SK-N-SH (cell line): ENCODE measurements at places on chromosomes 3 and 15.

- DNase-seq: no peak
Observed at GRCh38 chr3:172089250-172089649, 49.9 kb downstream of the FNDC3B start.

DNA sequence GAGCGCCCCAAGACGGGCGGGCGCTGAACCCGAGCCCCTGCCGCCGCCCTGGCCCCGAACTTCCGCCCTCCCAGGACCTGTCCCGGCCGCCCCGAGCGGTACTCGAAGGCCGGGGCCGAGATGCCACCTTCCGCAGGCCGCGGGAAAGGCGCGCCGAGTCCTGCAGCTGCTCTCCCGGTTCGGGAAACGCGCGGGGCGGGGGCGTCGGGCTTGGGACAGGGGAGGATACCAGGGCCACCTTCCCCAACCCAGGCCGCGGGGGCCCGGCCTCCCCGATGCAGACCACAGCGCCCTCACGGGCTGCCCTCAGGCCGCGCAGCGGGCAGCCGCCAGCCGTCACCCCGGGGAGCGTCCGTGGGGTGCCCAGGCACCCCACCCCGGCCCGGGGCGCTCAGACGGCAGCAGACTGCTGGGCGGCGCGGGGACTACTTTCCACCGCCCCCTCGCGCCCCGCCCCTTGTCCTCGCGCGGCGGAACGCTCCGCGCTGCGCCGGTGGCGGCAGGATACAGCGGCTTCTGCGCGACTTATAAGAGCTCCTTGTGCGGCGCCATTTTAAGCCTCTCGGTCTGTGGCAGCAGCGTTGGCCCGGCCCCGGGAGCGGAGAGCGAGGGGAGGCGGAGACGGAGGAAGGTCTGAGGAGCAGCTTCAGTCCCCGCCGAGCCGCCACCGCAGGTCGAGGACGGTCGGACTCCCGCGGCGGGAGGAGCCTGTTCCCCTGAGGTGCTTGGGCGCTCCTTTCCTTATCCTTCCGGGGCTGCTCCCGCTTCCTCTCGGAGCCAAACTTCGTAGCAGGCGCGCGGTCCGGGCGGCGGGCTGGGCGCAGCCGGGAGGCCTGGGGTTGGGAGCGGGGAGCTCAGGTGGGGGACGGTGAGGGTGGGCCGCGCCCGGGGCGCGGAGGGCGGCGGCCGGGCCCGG is at the start of gene CTNNB1:
Gene CTNNB1 (plus strand): TSS at position 556 of the 916 bp plus-strand sequence. CDS start 24,564 bp downstream, outside the sequence.
- peak; percentile 90 for DNase-seq

DNA sequence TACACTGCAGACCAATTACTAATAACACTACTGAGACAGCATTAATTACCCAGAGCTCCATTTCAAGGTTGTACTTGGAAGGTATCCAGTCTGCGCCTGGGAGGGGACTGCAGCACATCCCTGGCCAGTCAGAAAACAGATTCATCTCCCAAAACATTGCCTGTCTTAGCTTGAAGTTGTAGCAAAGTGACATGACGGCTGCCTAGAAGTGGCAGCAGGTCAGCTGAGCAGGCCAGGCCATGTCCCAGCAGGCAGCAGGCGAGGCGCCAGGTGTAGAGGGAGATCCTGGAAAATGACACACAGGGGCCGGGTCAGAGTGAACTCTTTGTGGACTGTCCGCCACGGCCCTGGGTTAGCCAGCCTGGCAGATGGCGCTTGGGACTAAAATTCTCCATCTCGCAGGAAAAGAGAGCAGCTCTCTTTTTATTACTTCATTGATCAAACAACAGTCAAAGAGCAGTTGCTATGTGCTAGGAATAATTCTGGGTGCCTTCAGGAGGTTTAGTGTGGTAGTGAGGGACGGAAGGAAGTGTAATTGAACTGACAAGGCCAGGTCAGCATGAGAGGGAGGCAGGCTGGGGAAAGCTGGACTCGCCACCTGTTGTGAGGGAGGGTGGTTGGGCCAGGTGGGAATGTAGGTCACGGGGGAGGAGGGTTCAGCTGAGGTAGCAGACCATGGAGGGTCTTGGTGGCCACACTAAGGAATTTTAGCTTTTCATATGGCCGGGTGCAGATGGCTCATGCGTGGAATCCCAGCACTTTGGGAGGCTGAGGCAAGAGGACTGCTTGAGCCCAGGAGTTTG is 1.3 kb upstream of the MAP6D1 start:
- no peak for DNase-seq

DNA sequence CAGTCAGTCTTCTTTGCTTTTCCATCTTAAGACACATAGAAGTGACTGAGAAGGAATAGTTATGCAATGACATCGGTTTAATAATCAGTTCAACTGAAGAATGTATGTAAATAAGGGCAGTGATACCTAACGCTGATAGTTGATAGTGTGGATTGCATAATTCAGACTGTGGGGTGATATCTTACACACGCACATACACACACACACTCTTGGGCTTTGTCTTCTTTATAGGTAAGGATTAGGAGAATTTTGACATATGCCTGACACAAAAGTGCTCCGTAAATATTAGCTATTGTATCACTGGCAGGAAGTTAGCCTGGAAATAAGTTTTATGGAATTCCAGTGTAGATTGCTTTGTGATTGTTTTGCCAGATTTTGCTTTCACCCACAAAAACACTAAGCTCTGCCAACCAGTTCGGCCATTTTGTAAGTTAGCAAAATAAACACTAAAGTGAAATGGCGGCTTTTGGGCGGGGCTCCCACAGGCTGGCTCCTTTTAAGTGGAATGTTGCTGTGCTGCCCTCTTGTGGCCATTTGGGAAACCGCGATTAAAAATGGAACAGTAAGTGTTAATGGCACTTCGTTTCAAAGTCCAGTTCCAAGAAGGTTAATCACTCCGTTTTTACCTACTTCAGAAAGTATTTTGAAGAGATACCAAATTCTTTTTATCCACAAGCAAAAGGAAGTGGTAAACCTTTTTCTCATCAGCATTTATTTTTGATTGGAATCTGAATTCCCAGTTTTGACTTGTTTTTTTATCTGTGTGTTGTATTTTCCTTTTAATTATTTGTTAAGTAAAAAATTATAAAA is 17.7 kb downstream of the CHD2 start:
- DNase-seq: peak; percentile 76

DNA sequence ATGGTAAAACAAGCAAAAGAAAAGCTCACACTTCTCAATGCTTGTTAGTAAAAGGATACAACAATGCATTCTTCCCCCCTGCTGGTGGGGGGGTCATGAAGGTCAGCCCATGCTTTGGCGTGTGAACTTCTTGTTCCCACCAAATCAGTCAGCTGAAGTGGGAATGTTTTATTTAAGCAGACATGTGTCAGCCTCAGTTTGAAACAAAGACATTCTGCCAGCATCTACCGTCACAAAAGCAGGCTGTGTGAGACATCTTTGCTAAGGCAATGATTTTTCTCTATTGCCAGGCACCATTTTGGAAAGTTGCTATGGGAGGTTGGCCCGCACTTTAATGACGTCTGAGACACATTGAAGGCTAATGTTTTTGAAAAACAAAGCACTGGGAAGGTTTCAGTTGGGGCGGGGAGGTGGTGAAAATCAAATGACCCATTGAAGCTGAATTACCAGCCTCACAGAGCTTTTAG is 206.6 kb downstream of the TLE3 start:
- DNase-seq: no peak

DNA sequence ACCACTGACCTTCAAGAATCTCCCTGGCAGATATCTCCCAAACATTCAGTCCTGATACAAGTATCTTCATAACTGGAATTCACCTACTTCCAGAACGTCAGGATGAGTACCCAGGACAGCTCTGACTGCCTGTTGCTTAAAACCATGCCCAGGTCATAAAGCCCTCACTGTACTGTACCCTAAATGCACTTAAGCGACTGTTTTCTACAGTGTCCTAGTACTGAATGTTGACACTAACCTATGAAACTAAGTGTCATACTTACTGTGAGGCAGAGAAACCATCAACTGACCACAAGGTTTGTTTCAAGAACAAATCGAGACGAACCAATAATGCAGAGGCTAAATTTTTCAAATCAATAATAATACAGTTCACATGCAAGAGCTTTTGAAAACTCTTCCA is 178.7 kb upstream of the NSMCE3 start:
- no peak for DNase-seq

DNA sequence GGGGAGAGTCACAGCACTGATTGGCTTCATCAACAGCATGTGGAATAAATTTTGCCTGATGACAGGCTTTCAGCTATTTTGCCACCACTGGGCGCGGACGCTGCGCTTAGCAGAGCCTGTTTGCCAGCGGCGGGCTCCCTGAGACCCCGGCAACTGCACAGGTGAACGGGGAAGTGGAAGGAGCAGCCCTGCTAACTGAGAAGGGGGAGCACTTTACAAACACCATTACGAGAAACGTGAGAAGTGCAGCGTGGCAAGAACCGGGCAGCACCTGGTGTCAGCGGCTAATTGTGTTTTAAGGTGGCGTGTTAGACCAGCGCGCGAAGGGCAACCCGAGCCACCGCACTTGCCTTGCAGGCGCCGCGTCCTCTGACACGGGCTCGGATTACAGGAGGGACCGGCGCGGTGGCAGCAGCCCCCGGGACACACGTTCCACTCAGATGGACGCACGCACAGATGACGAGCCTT is 307.8 kb upstream of the ARRDC4 start:
- peak; percentile 1 for DNase-seq

DNA sequence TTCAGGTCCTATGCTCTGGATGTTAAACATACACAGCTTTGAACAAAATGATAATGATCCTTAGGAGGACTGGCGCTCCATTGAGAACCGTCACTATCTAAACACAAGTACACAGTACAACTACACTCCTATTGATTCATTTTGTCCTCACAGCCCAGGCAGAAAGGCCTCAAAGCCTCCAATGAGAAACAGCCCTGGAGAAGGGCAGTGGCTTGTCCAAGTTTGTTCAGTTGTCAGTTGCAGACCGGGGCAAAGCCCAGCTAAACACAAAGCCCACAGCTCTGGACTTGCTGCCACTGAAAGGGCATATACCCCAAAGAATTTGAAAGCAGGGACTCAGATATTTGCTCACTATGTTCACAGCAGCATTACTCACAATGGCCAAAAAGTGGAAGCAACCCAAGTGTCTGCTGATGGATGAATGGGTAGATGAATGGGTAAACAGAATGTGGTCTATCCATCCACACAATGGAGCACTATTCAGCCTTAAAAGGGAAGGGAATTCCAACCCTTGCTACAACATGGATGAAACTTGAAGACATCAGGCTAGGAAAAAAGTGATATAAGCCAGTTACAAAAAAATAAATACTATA is 34.7 kb downstream of the NUP210 start:
- DNase-seq: no peak

- DNase-seq: no peak
Observed at GRCh38 chr3:54988302-54988837, 60.5 kb upstream of the LRTM1 start.

- DNase-seq: no peak
Observed at GRCh38 chr15:48052946-48053345, 67.8 kb upstream of the SLC24A5 start.

DNA sequence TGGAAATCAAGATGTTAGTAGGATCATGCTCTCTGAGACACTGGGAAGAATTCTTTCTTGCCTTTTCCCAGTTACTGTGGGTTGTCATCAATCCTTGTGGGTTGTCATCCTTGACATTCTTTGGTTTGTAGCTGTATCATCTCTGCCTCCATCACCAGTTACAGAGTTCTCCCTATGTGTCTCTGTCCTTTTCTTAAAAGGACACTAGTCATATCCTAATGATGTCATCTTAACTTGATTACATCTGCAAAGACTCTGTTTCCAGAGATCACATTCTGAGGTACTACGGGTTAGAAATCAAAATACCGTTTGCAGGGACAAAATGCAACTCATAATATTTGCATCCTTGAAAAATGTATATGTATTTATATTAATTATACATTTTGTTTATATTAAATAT is 500.4 kb downstream of the ZBBX start:
- no peak for DNase-seq

DNA sequence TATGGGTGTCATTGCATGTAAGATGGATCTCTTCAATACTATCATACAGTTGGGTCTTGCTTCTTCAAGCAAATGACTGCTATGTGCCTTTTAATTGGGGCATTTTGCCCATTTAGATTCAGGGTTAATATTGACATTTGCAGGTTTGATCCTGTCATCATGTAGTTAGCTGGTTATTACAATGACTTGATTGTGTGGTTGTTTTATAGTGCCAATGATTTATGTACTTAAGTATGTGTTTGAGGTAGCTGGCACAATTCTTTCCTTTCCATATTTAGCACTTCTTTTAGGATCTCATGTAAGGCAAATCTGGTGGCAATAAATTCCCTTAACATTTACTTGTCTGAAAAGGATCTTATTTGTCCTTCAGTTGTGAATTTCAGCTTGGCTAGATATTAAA is 267.5 kb downstream of the VGLL3 start:
- no peak for DNase-seq

GRCh38 chr3:46936733-46937250 is 39.8 kb downstream of the CCDC12 start:
- no peak for DNase-seq

DNA sequence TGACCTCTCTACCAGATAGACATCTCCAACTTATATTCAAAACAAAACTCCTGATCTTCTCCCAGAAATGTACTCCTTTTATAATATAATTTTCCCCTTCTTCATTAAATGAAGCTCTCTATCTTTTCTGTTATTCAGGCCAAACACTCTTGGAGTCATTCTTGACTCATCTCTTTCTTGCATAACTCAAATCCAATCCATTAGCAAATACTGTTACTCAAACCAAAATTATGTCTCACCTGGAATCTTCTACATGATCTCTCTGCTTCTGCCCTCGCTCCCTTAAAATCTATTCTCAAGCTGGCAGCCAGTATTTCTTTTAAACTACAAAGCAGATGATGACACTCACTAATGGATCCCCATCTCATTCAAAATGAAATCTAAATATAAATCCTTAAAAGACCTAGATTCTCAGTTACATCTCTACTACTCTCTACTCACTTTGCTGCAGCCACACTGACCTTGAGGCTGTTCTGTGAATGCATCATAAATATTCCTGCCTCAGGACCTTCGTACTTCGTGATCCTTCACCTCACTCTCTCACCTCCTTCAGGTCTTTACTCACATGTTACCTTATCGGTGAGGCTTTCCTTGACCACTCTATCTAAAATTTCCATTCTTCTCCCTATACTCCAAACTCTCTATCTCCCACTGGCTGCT is 160.9 kb downstream of the TBC1D5 start:
- DNase-seq: no peak

- DNase-seq: no peak
Observed at GRCh38 chr3:99960941-99961340, 143.3 kb downstream of the CMSS1 start.
